ENCODE measurements at places on chromosomes 5 and 9. TPM values are rescaled to one million over a fixed set of nuclear protein-coding genes. Genes with fewer than 3 reads are reported as not detected.

Gene CD14
- 14.1 TPM for polyA plus RNA-seq

Gene NFIB
- polyA plus RNA-seq = 6.1 TPM

Gene PLPP1
- polyA plus RNA-seq = 150 TPM

Gene BTNL8
- polyA plus RNA-seq = 1.00 TPM

Gene CYSRT1
- 0.20 TPM for polyA plus RNA-seq

Gene PLAC8L1
- 0.24 TPM for polyA plus RNA-seq

Gene CDX1
- polyA plus RNA-seq = 0.34 TPM

Gene HCN1
- polyA plus RNA-seq = 0.22 TPM

Gene DNM1
- 22.8 TPM for polyA plus RNA-seq

Gene KIAA0825
- polyA plus RNA-seq = 1.7 TPM

Gene AHRR
- polyA plus RNA-seq = 0.11 TPM

Gene PCDHGA5
- polyA plus RNA-seq = 0.43 TPM

Gene PLPP7
- 1.5 TPM for polyA plus RNA-seq

Gene FKBP15
- 7.9 TPM for polyA plus RNA-seq

Gene BHMT2
- polyA plus RNA-seq = 18.6 TPM

Gene TMC1
- polyA plus RNA-seq = 1.9 TPM

Gene AGGF1
- polyA plus RNA-seq = 12.5 TPM

Gene CCDC180
- 1.4 TPM for polyA plus RNA-seq

Gene RMRP
- polyA plus RNA-seq = 37.0 TPM

Gene ALDH1A1
- 69.0 TPM for polyA plus RNA-seq

Gene SOX30
- 0.03 TPM for polyA plus RNA-seq

Gene SLIT3
- polyA plus RNA-seq = 24.6 TPM

Gene JAKMIP2
- 0.23 TPM for polyA plus RNA-seq

Gene WHRN
- polyA plus RNA-seq = 2.6 TPM

Gene ENTPD8
- 0.66 TPM for polyA plus RNA-seq

Gene OSMR
- polyA plus RNA-seq = 59.2 TPM

Gene NUDT12
- 5.0 TPM for polyA plus RNA-seq

Gene TOR2A
- 12.8 TPM for polyA plus RNA-seq

Gene HTR1A
- polyA plus RNA-seq = not detected

Gene FOXD4L6
- not detected for polyA plus RNA-seq

Gene PCDHB2
- polyA plus RNA-seq = 0.79 TPM

Gene LRRC70
- polyA plus RNA-seq = 1.0 TPM

Gene ASS1
- polyA plus RNA-seq = 90.1 TPM

Gene AUH
- polyA plus RNA-seq = 12.8 TPM

Gene IPPK
- 1.7 TPM for polyA plus RNA-seq

Gene MUSK
- polyA plus RNA-seq = 0.06 TPM

Gene NEK6
- polyA plus RNA-seq = 24.6 TPM

Gene TMCO6
- 12.6 TPM for polyA plus RNA-seq

Gene PDE4D
- polyA plus RNA-seq = 1.3 TPM

Gene MEGF10
- polyA plus RNA-seq = not detected

Gene LRRC26
- polyA plus RNA-seq = 0.47 TPM

Gene GFI1B
- polyA plus RNA-seq = 0.04 TPM

Gene ANKDD1B
- 0.16 TPM for polyA plus RNA-seq

Gene WNT8A
- polyA plus RNA-seq = not detected

Gene SMC5
- 7.7 TPM for polyA plus RNA-seq

Gene CYLC2
- polyA plus RNA-seq = not detected

Gene CDH10
- 0.16 TPM for polyA plus RNA-seq

Gene DIRAS2
- polyA plus RNA-seq = 0.01 TPM

Gene ADGRD2
- not detected for polyA plus RNA-seq

Data from adipose tissue (tissue), 3 donors.